SW 1271 (cell line): ENCODE measurements at places on chromosomes 6 and 20.

DNA sequence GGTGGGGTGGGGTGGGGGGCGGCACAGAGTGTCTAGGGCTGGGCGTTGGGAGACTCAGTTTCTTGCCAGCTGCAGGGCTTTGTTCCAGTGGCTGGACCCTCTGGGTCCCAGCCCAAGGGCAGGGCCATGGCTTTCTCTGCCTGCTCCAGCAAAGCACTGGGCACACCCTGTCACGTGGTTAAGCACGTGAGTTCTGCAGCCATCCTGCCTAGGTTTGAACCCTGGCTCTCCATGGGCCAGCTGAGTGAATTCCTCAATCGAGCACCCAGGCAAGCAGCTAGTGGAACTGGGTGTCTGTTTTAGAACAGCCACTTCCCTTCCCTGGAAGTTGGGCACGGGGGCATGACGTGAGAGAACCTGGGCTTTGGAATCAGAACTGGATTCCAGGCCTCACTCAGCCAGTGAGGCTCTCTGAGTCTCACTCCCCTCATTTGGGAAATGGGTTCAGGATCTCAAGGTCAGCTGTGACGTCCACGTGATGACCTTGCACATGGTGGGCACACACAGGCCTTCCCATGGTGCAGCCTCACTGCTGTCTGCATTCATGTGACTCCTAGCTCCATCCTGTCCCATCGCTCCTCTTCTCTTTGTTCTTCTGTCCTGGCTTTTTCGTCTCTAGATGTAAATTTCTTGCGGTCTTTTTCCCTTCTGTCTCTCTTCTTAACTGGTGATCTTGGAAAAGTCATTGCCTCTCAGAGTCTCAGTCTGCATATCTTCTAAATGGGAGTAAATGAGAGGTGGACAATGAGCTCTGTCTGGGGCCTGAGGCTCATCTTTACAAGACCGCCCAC, 45.9 kb downstream of the NOL4L start:
- DNase-seq: no peak

- no peak for DNase-seq
Measured at GRCh38 chr20:41279546-41280225, 37.8 kb downstream of the ZHX3 start.

DNA sequence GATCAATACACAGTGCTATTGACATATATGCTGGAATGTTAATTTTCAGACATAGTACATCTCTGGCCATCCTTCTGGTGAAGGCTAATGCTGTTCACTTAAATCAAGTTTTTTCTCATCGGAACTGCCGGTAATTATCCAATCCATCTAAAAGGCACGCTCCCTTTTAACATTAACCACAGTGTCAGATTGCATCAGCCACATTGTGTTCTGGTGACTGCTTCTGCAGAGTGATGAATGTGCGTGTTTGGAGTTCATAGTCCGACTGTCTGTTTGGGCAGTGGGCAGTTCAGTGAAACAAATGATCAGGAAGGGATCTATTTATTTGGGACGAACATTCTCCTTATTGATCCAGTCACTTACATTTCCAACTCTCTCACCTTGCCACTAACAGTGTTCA, 49.5 kb downstream of the SOBP start:
- no peak for DNase-seq

DNA sequence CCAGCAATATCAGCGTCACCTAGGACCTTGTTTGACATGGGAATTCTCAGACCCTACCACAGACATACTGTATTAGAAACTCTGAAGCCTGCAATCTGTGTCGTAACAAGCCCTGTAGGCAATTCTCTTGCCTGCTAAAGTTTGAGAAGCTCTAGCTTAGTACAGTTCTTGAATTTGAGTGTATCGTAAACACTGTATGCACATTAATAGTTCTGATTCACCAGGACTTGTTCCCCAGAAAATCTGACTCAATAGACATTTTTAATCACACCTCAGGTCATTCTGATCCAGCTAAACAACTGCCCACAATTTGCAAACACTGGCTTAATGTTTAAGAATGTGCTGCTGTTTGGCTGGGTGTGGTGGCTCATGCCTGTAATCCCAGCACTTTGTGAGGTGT, 414.3 kb downstream of the TFAP2A start:
- DNase-seq: no peak

GRCh38 chr6:144262470-144263369, 22.4 kb upstream of the UTRN start:
- DNase-seq: no peak

- no peak for DNase-seq
Measured at GRCh38 chr6:84457276-84457675, 229.8 kb upstream of the CEP162 start.

- no peak for DNase-seq
Measured at GRCh38 chr6:128172752-128173682, 272.2 kb upstream of the THEMIS start.

DNA sequence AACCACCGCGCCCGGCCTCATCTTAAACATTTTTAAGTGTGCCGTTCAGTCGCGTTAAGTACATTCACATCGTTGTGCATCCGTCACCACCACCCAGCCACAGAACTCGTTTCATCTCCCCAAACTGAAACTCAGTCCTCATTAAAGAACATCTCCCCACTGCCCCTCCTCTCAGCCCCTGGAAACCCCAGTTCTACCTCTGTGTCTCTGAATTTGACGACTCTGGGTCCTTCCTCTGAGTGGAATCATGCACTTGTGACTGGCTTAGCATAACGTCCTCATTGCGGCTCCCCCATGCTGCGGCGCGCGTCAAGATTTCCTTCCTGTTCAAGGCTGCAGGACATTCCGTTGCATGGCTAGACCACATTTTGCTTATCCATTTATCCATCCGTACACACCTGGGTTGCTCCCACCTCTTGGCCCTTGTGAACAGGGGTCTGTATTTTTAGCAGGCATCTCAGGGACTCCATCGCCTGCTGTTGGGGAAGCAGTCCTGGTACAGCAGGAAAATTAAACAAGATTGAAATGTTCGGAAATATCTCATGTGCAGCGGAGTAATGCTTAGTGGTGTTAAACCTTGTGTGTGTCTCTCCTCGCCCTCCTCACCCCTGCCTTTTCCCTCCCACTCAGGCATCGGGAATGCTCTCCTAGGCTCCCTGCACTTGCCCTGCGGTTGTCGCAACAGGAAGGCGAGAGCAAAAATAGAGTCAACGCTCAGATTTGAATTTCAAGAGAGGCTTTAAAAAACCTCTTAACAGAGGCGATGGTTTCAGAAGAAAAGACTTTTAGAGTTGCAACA, 127.9 kb downstream of the PXDC1 start:
- DNase-seq: no peak

DNA sequence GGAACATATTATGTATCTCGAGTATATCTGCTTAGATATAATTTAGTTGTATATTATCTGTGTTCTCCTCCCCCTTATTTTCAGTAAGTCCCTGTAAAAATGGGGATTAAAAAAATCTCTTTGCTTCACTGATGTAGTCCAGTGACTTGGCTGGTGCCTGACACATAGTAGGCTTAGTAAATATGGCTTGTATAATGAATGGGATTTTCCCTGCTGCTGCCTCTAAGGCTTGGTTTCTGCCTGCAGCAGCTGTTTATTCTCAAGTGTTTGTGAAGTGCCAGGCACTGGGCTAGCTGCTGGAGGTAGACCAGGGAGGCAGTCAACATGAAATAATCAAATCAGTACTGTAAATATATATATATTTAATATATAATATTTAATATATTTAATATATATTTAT, 1.6 kb upstream of the ZFP64 start:
- no peak for DNase-seq

DNA sequence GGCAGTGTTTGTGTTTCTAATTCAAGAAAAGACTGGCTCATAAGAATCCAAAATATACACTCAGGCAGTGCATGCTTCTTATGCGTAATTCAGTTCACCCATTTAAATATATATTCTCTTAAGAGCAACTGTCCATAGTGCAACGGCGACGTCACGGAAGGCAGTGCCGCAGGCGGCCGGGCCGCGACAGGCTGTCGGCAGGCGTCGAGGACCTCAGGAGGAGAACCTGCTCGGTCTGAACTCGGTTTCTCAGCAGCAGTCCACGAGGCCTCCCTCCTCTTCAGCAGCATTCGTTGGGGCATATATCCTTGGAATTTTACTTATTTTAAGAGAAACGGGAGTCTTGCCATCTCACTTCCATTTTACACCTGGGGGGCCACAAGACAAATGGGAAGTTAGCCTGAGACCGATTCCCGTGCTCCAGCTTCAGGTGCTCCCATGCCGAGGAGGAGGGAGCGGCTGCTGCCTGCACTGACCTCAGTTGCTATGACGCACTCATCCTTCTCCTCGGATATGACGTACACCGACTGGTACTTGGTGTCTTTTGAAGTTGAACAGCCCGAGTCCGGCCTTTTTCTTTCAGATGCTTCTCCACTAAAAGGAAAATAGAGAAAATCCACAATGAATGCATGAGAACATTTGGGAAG, 8.2 kb downstream of the DLL1 start:
- no peak for DNase-seq

DNA sequence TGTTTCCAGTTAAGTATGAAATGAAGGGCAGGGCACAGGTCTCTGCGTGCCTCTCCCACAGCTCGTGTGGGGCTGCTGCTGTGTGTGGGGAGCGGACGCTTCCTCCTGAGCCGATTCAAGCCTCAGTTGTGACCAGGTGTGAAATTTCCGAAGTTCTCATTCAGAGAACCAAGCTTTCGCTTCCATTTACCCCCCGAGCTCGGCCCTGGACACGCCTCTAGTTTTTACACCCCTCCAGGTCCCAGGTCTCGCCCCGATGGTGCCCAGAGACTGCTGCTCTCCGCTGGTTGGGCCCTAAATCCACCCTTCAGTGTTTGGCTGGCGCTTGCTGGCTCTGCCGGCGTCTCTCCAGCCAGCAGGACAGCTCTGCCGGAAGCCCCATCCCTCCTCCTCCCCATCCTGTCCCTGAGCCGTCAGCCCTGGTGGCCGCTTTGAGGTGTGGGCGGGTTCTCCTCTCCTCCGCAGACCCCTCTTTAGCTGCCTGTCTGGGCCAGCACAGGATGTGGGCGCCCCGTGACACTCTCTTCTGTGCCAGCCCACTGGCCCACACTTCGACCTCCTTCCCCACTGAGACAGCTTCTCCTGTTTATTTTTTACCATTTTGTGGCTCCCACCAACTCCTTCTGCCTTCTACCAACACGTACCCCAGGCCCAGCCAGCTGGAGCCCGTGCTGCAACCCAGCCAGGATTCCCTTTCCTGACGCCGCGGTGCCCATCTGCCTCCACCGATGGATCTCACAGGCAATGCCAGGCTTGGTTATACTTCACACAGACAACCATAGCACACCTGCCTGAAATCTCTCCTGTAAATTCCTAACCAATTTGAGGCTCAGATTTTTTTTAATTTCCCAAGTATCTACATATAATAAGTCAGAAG, 142.8 kb downstream of the DLL1 start:
- DNase-seq: no peak

GRCh38 chr20:16017656-16018055, 555.6 kb downstream of the KIF16B start:
- DNase-seq: no peak

- no peak for DNase-seq
Measured at GRCh38 chr20:36856691-36857635, 19.0 kb upstream of the TLDC2 start.

DNA sequence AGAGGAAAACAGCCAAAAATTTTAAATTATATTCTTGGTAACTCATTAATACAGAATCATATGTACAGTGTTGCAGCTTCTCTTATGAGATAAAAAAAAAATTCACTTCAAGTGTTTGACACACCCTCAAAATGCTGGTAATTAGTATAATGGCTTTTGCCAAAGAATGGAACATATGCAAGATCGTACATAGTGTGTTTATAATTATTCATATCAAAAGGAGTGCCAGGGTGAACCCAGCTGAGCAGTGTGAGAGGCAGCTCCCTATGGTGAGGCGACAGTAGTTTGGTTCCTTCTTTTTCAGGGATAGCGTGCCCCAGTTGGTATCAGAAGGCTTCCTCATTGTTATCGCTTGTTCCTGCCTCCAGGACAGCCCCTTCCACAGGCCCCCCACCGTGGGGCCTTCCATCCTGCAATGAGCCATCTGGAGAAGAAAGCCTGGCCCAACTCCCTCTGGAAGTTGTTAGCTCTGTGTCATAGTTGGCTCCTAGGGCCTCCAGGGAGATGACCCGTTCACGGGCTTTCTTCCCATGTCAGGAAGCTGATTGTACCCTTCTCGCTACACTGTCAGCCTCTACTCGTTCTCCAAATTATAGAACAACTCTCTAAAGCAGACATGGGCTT, 150.7 kb downstream of the FRK start:
- no peak for DNase-seq

DNA sequence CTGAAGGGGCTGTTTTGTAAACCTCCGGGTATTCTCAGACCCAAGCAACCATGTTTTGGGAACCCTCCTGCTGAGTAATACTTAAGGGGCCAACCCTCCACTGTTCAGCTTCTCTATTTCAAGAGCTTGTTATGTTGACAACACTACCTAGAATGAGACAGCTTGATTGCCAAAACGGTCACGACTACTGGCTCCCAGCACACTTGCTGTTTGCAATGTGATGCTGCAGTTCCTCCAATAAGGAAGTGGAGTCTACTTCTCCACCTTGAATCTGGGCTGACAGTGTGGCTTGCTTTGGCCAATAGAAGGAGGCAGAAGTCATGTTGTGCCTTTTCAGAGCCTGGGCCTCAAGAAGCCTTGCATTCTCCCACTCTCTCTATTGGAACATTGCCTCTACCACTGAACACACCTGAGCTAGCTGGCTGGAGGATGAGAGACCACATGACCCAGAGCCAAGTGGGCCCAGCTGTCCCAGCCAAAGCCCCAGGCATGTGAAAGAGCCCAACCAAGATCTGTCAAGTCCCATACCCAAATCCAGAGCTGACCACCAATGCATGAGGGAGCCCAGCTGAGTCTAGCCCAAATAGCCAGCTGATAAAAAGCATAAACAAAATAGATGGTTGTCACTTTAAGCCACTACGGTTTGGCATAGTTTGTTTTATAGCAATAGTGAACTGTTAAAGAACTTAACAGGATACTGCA, 108.0 kb downstream of the PRND start:
- no peak for DNase-seq

DNA sequence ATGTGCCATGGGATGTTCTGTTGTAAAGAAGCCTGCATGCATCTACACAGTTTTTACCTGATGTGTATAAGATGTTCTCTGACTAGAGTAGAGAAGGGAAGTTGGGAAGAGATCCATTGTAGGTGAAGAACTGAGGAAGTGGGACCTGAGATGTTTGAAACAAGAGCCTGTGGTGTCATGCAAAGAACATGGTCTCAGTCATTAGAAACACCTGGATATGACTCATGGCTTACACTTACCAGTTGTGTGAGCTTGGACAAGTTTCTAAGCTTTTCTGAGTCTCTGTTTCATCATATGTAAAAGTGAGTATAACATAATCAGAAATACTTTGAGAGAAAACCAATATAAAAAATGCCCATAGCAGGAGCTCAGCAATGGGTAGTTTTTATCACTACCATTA, 51.9 kb upstream of the SEC63 start:
- no peak for DNase-seq
